AG10803 (cell line): ENCODE measurements at places on chromosomes 5 and 9.

DNA sequence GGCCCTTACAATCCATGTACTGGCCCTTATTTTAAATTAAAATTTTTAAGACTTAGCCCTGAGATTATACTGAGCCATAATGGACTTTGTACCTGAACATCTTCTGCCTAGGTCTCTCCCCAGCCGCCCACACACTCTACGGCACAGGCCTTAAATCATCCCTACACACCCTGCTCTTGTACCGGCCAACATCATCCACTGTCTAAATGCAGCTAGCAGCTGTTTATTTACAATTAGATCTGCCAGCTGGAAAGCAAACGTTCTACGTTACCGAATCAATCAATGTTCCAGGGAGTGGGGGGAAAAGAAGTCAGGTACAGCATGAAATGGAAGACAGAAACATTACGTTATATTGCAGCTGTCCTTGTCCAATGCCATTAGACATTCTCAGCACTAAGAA lies 88.4 kb upstream of the GRAMD2B start:
- DNase-seq, result no peak

DNA sequence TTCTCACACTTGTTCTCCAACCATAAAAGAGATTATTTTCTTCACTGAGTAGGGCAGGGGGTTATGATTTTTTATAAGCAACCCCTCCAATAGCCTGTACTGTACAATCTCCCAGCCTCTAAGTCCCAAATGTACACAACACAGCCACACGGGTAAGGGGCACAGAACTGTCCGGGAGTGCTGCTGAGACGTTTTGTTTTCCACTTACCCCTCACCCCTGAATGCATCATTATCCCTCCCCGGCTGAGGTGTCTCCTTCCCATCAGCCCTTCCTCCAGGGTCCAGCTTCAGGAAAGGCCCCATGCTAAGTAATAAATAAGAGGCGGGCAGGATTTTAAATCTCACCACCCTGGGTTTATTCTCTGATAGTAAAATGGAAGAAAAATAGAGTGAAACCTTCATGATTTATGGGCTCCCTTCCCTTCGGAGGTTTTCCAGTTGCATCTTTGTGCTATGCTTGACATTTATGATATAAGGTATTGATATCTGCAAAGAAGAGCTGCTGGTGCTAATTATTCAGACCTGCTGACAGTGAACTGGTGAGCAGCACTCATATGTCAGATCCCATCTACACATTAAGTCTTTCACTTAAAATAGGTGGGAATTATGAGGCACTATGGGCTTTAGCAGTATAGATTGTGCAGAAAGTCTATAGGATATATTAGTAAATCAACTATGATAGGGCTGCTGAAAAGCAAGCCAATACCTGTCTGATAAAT lies 67.2 kb upstream of the MEGF10 start:
- no peak for DNase-seq

DNA sequence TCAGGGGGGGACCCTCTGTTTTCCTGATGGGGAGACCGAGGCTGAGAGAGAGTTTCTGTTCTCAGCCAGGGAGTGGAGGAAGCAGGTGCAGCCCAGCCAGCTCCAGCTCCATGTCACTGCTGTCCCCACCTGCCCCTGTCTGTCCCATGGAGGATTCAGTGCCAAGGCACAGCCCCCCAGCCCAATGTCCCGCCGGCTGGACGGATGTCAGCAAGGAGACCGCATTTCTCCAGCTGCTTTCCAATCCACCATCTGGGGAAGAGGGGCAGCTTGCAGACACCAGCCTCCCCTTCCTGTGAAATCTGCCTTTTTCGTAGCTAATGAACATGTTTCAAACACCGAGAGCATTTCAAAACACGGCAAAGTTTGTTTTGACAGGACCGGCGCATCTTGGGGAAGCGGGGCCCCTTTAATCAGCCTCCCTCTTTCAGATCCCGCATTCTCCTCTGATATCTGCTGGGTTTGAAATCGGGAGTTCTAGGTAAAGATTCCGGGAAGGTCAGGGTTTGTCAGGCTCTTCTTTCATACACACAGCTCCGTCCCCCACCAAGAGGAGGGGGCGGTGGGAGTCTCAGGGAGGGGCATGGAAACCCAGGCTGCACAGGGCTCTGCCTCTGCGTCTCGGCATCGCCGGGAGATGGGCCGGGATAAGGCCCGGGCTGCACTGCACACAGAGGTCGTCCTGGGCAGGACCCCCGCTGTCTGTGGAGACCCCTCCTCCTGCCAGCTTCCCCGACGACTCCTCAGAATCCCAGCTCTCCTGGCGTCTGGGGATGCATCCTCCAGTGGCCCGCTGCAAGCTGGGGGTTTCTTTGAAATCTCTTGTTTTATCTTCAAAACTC lies 74.8 kb downstream of the NEK6 start:
- no peak for DNase-seq

GRCh38 chr5:135545099-135545498 lies 9.3 kb upstream of the NEUROG1 start:
- no peak for DNase-seq

DNA sequence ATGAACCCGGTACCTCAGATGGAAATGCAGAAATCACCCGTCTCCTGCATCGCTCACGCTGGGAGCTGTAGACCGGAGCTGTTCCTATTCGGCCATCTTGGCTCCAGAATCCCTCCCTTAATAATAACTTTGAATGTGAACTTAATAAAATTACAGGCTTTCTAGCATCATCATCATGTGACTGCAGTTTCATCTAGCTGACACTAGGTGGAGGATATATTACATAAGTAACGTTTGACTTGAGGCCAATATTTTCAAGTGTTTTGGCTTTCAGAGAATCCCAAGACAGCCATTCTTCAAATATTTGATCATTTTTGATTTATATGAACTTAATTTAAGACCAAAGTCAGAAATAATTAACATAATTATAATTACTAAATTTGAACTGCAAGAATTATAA lies 474.9 kb upstream of the CDH10 start:
- DNase-seq, result peak; percentile 2

DNA sequence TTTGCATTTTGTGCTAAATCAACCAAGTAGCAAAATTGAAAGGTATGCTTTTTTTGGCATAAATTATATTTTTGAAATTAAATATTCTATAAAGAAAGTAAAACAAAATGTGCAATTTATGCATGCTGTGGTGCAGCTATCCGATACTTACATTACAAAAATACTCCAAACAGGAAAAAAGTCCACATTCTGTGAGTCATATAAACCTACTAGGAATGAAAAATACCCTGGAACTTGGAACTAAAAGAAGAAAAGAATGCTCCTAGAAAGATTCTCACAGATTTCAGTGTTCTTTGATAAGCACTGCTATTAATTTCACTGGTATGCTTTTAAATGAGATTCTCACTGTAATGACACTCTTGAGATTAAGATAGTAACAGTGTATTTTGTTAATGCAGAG lies 92.6 kb downstream of the OSMR start:
- DNase-seq, result peak; percentile 14

- peak; percentile 90 for DNase-seq
Measured at GRCh38 chr9:127916720-127917581, at the start of gene ST6GALNAC4. Gene ST6GALNAC4 (minus strand): TSS chr9:127917041. CDS start chr9:127916419, 622 bp downstream.

- no peak for DNase-seq
Measured at GRCh38 chr5:77645158-77645994, 6.9 kb upstream of the OTP start.

DNA sequence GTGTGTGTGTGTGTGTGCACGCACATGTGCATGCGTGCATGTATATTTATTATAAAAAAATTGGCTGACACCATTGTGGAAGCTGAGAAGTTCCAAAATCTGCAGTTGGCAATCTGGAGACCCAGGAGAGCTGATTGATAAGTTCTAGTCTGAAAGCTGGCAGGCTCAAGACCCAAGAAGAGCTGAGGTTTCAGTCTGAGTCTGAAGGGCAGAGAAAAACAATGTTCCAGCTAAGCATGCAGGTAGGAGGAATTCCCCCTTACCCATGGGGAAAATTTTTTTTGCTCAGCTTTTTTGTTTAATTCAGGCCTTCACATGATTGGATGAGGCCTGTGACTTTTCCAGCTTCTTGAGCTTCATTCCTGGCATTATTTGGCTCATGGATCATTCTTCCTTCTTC lies 31.2 kb upstream of the ACTBL2 start:
- no peak for DNase-seq

DNA sequence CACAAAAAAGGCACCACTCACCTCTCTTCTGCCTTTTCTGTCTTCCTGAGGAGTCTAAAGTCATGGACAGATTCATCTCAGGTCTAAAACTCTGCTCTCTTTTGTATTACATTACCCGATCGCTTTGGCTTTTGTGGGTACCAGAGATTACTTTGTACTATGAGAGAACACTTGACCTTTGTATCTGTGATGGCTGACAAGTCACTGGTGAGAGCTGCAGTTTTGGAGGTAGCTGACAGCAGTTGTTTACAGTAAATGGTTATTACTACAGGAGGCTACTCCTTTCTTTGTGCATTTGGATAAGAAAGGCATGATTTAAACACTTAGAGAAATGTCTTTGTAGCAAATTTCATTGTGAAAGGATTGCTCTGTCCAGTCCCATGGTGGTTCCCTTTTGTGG lies 307.3 kb downstream of the FBXL17 start:
- DNase-seq, result no peak

GRCh38 chr9:112969730-112970129 lies 42.3 kb downstream of the ZNF883 start:
- DNase-seq, result no peak

DNA sequence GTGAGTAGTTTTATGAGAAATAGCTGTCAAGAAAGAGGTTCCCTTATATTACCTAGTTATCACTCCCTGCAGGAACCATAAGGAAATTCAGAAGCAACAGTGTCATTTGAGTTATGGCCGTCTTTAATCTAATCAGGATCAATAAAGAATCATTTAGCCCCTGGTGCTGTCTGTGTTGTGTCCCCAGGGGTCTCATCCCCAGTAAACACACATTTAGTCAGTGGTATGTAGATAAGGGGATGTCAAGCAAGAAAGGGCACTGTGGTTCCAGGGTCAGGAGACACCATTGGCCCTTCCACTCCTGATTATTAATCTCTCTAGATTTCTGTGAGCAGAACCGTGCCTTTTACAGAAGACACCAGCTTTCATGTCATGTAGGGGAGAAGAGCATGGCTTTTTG lies 158.0 kb upstream of the SEMA6A start:
- DNase-seq, result no peak

DNA sequence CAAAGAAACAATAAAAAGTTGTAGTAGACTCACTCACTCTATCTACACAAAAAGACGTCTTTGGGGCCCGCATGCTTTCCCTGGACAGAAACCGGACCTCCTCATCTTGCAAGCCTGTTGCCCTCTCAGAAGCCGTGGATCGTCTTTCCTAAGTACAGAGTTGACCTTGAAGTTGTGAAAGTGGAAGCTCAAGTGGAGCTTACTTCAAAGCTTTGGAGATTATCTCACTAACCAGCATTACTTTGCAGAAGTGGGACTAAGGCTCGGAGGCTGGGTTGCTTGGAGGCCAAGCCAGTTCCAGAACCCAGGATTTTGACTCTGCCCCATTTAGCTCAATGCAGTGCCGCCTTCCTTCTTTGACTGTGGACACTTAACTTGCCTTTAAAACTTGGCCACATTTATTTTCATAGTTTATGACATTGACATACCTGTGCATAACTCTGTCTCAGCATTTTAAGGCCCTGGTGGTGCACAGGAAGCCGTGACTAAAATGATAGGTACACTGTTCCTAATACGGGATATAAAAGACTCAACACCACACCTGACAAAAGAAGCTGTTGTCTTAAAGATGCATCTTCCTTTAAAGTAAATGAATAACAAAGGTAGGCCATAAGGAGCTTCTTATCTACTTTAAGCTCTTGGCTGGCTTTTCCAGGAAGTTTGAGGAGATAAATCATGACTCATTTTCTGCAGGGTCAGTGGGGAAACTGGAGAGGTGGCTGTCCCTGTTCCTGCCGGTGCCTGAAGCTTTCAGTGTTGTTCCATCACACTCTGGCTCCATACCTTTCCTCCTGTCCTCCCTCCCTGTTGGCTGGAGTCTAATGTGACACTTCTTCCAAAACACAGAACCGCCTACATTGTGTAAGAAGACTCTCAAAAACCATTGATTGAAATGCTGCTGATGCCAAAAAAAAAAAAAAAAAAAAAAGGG lies 10.7 kb downstream of the SLC25A25 start:
- no peak for DNase-seq

GRCh38 chr5:58501778-58502417 lies 10.7 kb downstream of the GAPT start:
- DNase-seq, result no peak

DNA sequence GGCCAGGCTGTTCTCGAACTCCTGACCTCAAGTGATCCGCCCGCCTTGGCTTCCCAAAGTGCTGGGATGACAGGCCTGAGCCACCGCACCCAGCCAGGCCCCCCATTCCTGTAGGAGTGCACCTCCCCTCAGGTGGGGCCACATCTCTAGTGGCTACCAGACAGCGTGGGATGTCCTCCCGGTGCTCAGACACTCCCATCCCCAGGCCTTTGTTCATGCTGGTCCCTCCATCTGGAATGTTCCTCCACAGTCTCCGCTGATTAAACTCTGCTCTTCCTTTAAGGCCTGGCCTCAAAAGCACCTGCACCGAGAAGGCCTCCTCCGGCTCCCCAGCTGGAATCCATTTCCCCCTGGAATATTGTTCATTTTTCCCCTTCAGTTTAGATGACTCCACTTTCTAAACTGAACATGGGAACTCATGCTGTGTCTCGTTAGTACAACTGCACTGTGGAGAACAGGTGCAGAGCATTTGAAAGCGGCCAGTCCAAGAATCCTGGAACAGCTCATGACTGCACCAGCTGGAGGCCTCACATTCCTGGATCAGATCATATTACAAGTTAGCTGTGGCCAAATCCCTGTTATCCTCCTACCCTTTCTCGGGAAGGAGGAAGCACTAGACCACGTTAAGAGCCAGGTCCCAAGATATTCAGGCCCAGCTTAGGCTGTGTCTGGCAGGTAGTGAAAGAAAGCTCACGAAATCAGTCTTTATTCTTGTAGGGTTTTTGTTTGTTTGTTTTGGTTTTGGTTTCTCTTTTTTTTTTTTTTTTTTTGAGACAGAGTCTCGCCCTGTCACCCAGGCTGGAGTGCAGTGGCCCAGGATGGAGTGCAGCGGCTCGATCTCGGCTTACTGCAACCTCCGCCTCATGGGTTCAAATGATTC lies 10.8 kb upstream of the PRRC2B start:
- DNase-seq, result peak; percentile 78

GRCh38 chr9:83359039-83359438 lies 179.2 kb downstream of the FRMD3 start:
- no peak for DNase-seq

GRCh38 chr5:171702135-171702770 lies 83.4 kb upstream of the SMIM23 start:
- no peak for DNase-seq

GRCh38 chr5:10456583-10457420 lies 15.1 kb downstream of the ROPN1L start:
- peak; percentile 55 for DNase-seq
